ENCODE measurements at places on chromosomes 16 and 17.

- DNase-seq, result peak; percentile 22
Measured at GRCh38 chr17:2243953-2244352, 59.6 kb downstream of the SMG6 start.

DNA sequence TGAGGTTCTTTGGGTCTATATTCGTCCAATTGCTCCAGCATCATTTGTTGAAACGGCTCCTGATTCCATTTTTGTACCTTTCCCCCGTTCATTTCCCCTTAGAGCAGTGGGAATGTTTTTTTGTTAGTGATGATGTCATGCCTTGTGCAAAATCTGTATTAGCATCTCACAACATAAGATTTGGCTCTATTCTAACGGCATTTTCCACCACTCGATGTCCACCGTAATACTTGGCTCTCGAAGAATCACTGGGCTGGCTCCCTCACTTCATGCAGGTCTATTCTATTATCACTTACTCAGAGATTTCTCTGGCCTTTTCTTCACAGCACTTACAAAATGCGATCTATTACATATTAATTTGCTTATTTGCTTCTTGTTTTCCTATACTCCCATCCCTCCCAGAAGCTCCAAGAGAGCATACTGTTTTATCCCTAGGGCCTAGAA lies 571 bp upstream of the NME1 start:
- peak; percentile 46 for DNase-seq

GRCh38 chr16:84504420-84505248 lies at the start of gene MEAK7:
MEAK7 (minus strand) TSS chr16:84504659; CDS start chr16:84498086, 6,573 bp downstream.
- peak; percentile 99 for DNase-seq

- DNase-seq, result no peak
Measured at GRCh38 chr16:81830845-81831540, 51.9 kb downstream of the PLCG2 start.

DNA sequence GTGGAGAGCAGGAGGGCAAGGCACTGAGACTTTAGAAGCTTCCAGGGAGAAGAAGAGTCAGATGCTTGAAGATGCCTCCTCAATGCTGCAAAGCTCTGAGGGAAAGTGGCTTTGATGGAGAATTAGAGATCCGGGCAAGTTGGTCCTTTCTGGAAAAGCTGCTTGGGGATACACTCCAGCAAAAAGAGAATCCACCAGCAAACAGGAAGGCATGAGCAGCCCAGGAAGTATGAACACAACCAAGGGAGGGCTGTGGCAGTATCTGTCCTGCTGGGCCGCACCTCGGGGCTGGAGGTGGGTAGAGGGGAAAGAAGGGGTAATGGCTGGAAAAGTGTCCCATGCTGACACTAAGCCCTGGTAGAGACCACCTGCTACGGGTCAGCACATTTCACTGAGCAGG lies 5.3 kb downstream of the LMF1 start:
- no peak for DNase-seq

DNA sequence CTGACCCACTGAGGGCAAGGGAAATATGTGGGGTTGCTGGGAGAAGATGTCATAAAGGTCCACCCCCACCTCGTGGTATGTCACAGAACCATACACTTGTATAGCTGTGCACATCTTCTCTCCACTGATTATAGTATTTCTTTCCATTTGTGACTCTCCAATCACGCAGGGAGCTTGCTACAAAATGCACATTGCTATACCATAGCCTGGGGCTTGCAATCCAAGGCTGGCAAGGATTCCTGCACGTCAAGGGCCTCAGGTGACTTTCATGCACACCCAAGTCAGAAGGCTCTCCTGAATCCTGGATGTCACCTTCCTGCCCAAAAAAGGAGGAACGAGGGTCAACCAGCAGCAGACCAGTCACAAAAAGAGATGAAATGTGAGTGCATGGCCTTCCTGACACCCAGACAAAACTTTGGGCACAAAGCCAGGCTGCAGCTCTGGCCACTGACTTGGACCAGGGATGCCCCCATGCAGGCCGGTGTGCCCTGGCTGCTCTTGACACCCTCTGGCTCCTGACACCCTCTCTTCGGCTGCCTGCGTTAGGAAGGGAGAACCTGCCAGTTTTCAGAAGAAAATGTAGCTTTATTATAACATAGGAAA lies 12.1 kb downstream of the TBC1D26 start:
- DNase-seq, result no peak

- DNase-seq, result no peak
Measured at GRCh38 chr16:2420035-2420434, 9.2 kb upstream of the CCNF start.

DNA sequence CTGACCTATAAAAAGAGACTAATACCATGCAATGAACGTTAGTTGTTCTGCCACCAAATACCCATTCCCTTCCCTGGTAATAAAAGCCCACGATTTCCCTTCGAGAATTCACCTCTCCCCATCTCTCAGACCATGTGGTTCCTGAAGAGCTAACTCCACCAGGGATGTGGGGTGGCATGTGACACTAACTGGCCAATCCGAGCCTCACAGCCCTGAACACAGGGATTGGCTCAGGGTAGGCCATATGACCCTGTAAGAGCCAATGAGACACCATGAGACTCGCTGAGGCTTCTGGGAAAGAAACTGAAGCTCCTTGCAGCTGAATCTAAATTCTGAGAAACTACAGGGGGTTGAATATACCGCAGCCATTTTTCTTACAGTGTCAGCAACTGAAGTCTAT lies 21.1 kb downstream of the HELZ start:
- no peak for DNase-seq

DNA sequence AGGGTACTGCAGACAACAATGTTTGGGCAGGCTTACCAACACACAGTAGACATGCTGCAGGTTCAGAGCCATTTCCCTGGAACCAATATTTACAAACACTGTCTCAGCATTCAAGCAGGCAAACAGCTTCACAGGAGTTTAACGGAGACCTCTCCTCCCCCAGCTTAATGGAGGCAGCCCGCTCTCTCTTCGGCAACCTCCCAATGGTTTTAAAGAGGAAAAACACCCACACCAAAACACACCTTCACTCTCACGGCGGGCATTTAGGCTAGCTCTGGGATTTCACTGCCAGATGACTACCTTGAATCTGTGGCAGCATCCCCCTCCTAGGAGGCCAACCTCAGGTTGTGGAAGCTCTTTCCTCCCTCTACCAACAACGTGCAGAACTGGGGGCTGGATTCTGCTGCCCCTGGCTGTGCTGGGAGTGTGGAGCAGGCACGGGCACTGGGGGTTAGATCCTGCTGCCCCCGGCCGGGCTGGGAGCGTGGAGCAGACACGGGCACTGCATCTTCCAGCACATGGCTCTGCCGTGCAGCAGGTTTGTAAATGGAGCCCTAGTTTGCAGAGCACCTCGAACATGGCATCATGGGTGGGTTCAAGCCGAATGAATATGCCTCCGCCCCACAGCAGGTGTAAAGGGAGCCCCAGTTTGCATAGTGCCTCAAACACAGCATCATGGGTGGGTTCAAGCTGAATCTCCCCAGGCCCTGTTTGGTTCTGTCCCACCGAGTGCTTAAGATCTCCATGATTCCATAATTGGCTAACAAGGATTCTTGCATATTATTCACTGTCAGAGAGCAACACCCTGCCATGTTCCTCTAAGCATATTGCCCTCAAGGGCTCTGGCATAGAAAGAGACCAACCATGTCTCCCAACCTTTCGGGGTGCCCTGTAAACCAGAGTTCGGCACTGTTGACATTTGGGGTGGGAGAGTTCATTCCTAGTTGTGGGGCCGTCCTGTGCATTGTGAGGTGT lies 86.4 kb downstream of the RBFOX3 start:
- DNase-seq, result no peak

DNA sequence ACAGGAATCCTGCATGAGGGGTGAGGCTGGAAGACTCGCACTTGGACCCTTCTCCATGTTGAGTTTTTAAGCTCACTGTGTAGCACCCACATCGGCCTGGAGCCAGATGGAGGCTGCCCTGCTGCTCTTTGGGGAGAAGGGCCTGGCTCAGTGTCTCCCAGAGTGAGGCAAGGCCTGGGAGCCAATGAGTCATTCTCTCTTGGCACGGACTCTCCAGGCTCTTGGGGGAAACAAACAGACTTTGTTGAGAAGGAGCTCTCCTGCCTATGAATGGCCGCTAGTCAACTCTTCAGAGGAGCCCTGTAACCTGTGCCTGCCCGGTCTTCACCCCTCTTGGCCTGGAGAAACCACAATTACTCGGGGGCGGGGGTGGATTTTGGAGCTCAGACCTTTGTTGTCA lies 50.8 kb upstream of the MAF start:
- no peak for DNase-seq

DNA sequence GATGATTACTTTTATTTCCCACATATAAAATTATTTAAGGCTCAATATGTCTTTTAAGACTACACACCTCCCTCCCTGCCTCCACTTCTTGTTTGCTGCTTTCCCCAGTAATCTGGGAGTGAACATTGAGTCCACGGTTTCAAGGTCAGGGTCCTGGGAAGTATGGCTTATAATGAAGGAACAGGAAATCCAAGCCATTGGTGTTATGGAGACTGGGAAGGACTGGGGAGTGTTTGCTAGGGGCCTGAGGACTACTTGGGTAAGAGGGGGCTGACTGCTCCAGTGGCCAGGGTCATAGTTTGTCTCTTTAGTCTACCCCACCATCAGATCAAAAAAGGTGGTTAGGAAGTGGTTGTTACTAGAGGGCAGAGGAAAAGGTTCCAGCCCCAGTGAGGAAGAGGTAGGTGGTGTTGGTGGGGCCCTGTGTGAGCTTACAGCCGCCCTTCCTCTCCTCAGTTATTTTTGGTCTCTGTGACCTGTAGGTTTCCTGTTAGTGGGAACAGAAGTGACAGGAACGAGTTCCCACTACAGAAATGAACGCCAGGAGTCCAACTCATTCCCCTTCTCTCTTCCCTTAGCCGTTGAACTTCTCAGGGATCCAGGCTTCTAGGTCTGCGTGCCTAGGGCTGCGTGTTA lies 742 bp upstream of the SLC16A13 start:
- DNase-seq, result peak; percentile 67

GRCh38 chr17:39244600-39245570 lies 19.1 kb upstream of the STAC2 start:
- peak; percentile 83 for DNase-seq

GRCh38 chr17:7997186-7997585 lies 5.2 kb upstream of the GUCY2D start:
- DNase-seq, result peak; percentile 22

- DNase-seq, result no peak
Measured at GRCh38 chr17:2967515-2967914, 95.9 kb downstream of the OR1D5 start.

DNA sequence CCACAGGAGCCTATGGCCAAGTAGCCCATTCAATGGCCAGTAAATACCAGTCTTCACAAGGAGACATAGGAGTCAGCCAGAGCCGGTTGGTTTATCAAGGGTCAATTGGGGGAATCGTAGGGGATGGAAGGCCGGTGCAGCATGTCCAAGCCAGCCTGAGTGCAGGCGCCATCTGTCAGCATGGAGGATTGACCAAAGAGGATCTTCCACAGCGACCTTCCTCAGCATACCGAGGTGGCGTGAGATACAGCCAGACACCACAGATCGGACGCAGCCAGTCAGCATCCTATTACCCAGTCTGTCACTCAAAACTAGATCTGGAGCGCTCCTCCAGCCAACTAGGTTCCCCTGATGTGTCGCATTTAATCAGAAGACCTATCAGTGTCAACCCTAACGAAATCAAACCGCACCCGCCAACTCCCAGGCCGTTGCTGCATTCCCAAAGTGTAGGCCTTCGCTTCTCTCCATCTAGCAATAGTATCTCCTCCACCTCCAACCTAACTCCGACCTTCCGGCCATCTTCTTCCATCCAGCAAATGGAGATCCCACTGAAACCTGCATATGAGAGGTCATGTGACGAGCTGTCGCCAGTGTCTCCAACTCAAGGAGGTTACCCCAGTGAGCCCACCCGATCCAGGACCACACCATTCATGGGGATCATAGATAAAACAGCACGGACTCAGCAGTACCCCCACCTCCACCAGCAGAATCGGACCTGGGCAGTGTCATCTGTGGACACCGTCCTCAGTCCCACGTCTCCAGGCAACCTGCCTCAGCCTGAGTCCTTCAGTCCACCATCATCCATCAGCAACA lies 25.0 kb downstream of the CYB561 start:
- no peak for DNase-seq

GRCh38 chr17:68328676-68329075 lies 37.4 kb downstream of the ARSG start:
- no peak for DNase-seq

DNA sequence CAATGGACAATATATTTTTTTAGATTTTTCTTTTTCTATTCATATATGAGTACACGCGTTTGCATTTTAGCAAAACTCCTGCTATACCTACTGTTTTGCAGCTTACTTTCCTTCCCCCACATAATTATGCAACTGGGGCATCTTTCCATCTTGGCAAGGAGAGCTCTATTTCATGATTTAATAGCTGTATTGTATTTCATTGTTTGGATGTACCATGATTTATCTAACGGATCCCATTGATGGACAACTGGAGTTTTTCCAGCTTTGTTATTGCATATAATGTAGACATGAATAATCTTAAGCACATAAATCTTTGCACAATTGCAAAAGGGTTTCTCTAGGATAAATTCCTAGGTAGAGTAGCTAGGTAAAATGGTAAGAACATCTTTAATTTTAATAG lies 133.9 kb downstream of the PITPNC1 start:
- peak; percentile 35 for DNase-seq

DNA sequence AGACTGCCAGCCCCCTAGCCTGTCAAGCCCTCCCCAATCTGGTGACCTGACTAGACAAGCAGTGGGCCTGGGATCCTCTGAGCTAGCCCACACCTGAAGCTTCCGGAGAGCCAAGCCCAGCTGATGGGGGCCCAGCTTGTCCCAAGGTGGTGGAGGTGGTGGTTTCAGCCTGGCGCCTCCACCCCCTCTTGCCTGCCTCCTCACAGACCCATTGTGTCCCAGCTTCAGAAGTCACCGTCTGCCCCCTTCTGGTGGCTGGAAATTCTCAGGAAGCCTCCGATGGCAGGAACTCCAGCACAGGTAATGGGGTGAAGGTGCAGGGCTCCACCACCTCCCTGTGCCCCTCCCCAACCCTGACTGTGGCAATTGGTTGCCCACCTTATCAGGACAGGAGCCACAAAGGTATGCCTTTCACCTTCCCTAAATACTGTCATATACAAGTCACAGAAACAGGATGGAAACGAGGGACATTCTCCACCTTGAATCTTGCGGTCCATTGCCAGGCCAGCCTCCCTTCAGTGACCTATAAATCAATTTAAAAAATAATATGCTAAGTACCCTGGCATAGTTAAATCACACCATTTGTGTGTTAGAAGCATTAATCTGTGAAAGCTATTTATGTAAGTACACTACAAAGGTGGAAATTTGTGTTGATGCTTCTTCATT lies 66.0 kb upstream of the ZNF423 start:
- DNase-seq, result peak; percentile 80

- no peak for DNase-seq
Measured at GRCh38 chr17:47707056-47707804, 13.3 kb downstream of the TBKBP1 start.

Data from lung microvascular endothelial cell (primary cell).